A673 (cell line): ENCODE measurements at places on chromosomes 5 and 9. TPM values are rescaled to one million over a fixed set of nuclear protein-coding genes. Genes with fewer than 3 reads are reported as not detected.

- H3K4me1 ChIP-seq = peaks cover 39% of the 10 kb centered on the region
- H3K36me3 ChIP-seq = no peaks in the 10 kb centered on the region
- H3K27ac ChIP-seq = peak overlapping the region; percentile 1
Measured at GRCh38 chr9:13267743-13268142, 11.7 kb downstream of the MPDZ start.

- no peak for DNase-seq
- H3K27me3 ChIP-seq = no peaks in the 10 kb centered on the region
- H3K4me3 ChIP-seq = no peak overlapping the region
- H3K27ac ChIP-seq = no peak overlapping the region
- peaks cover 22% of the 10 kb centered on the region for H3K4me1 ChIP-seq
Measured at GRCh38 chr5:55418994-55419968, 111.5 kb downstream of the MTREX start.

The GFI1B gene
- not detected in 2 replicates for total RNA-seq

DNA sequence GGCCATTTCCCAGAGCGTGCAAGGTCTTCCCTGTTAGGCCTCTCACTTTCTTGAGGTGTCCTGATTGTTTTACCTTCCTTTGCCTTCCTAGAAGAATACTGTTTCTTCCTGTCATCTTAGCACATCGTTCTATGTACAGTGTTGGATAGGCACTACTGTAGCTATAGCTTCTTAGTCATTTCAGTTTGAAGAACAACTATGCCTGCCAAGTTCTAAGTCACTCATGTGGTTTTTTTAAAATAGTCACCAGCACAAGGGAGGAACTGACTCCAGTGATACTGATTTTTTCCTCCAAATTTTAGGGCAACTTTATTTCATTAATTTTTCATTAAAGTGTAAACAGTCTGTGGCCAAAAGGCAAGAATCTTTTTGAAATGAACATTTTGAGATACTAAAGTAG lies 122.4 kb upstream of the NR5A1 start:
- DNase-seq = no peak
- no peak overlapping the region for H3K4me3 ChIP-seq
- no peaks in the 10 kb centered on the region for H3K36me3 ChIP-seq

- H3K4me3 ChIP-seq = no peak overlapping the region
- no peak for DNase-seq
- H3K27me3 ChIP-seq = no peaks in the 10 kb centered on the region
- no peaks in the 10 kb centered on the region for H3K36me3 ChIP-seq
Measured at GRCh38 chr5:155508673-155509072, 495.1 kb downstream of the KIF4B start.
